ENCODE measurements at places on chromosomes 2 and 18.

- no peak for DNase-seq
Measured at GRCh38 chr18:33579349-33580215, 1.6 kb downstream of the ASXL3 start.

- peak; percentile 98 for DNase-seq
Measured at GRCh38 chr2:74421221-74421870, at the start of the genes C2orf81 and WDR54. C2orf81 (minus strand) TSS chr2:74421619; CDS start chr2:74421560, 59 bp downstream. WDR54 (plus strand) TSS chr2:74421730; CDS start chr2:74422154, 424 bp downstream.

DNA sequence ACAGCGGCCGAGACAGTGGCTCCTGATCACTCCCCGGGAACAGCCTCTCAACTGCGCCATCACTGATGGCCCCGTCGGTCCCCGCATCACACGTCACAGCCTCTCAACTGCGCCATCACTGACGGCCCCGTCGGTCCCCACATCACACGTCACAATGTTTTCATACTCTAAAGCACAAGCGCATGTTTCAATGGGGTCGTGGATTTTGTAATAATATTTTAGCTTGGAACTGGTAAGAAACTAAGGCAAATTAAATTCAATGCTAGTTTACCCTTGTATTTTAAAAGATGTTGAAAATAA is 44.2 kb upstream of the CTDP1 start:
- no peak for DNase-seq

DNA sequence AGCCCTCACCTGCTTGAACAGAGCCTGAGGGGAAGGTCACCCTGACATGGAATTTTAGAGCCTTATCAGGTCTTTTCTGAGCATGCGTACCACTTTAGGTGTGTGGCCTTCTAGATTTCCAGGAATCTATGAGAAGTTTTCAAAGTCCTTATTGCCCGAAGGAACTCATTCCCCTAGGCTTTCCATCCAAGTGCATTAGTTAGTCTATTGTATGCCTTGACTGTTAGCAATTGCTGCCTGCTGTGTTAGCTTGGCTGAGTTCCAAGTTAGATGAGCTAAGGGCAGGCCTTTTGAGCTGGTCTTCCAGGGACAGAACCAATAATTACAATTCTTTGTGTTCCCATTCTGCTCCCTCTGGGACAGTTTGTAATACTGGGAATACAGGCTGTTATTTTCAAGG is 30.8 kb upstream of the PUM2 start:
- no peak for DNase-seq

DNA sequence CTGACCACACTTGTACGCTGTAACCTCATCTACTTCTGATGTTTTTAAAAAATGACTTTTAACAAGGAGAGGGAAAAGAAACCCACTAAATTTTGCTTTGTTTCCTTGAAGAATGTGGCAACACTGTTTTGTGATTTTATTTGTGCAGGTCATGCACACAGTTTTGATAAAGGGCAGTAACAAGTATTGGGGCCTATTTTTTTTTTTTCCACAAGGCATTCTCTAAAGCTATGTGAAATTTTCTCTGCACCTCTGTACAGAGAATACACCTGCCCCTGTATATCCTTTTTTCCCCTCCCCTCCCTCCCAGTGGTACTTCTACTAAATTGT is 2.1 kb downstream of the RHOB start:
- DNase-seq: no peak

DNA sequence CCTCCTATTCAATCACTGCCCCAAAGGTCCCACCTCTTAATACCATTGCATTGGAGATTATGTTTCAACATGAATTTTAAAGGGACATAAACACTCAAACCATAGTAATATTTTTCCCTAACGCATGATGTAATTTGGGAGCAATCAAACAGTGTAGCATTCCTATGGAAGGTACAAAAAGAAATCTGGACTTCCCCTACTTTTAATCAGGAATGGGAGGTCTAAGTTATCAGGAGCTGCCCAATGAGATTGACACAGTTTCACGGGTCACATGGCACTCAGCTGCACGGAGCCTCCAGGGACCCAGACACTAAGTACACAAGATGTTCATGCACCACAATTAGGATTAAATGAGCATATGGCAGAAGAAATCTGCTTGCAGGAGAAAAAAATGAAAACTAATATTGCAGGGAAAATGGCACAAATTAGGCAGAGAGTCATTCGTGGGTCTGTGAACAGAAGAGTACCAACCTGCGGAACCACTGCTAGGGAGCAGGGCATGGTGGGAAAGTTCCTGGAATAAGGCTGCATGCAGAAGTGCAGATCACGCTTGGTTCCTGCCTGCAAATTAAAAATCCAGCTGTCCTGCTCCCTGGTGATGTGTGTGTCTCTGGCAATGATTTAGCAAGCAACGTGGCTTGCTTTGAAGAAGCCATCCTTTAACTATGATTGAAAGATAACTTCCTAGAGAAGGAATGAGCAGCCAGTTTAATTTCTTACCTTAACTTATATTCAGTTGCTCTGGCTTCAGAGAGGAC is 326.6 kb upstream of the ID2 start:
- no peak for DNase-seq

DNA sequence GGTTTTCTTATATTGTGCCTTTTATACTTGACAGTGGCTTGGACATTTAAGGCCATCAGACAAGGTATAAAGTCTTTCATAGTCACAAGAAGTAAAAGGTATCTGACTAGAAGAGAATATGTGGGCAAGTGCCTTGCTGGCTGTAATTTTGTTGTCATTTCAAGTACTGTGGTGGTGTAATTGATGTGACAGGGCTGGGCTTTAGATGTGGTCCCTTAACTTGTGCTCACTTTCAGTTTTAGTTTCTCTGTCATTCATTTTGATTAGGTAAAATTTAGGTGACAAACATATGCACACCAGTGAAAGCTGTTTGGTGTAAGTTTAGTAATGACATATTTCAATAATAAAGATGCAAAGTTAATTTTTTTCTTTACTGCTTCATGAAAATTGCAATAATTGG is 31.2 kb upstream of the TBR1 start:
- DNase-seq: no peak

DNA sequence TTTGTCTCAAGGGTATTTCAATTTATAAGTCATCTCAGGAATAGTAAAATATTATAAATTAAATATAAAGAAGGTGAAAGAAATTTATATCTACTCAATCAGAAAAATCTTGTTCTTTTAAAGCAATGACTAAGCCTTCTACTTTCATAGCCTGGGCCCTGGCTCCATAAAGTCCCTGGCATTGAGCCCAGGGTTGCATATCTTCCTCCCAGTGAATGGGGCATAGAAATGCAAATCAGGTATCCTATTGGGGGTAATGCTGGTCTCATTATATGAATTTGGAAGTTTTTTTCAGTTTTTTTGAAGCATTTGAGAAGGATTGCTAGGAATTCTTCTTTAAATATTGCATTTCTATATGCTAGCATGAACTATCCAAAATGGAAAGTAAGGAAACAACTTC is 73.9 kb upstream of the MC2R start:
- no peak for DNase-seq

- no peak for DNase-seq
Measured at GRCh38 chr2:120614901-120615300, 120.8 kb upstream of the GLI2 start.

DNA sequence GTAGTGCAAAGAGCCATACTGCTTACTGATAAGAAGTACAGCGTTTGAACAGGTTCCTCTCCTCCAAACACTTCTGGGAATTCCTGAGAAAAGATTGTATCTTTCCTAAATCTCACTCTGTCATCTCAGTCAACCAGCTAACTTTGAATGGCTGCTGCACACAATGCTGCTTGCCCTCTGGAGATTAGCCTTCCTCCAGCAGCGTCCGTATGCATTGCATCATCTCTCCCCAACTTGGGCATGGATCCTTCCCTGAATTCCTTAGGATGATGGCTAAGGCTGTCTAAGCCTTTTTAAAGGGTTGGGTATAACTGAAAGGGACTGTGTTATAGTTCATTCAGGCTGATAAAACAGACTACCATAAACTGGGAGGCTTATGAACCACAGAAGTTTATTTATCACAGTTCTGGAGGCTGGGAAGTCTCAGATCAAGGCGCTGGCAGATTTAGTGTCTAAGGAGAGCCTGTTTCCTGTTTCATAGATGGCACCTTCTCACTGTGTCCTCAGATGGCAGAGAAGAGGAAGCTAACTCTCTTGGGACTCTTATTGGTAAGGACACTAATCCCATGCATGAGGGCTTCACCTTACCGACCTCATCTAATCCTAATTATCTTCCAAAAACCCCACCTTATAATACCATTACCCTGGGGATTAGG is 105.3 kb downstream of the PAX3 start:
- DNase-seq: no peak

DNA sequence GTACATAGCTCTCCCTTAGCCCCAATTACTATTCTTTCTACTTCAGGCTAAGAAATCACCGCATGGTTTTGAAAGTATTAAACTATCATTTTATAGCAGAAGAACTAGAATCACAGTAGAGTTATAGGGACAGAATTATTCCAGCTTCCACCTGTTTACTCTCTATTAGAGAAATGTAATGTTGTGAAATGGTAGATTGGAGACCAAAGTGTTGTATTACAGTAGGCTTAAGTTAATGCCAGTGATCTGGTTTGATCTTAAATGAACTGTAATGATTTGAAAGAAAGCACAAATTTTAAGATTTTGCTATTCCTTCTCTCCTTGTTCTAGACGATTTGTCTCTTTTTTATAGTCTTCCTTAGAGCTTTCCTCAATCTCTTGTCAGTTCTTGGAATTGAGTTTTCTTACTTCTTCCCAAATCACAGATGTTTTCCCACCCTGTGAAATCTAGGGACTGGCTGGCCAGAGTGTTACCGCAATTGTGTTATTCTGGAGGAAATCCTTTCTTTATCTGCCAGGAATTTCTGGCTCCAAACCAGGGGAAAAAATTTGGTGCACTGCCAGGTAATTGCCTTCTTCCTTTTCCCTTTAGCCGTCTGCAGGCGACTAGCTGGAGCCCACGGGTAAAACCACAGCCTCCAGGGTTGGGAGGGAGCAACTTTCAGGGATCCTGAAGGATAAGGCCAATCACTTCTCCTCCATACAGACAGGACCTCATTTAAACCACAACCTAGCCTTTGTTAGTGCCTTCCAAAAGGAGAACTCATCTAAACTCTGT is 51.7 kb downstream of the NOP58 start:
- no peak for DNase-seq

DNA sequence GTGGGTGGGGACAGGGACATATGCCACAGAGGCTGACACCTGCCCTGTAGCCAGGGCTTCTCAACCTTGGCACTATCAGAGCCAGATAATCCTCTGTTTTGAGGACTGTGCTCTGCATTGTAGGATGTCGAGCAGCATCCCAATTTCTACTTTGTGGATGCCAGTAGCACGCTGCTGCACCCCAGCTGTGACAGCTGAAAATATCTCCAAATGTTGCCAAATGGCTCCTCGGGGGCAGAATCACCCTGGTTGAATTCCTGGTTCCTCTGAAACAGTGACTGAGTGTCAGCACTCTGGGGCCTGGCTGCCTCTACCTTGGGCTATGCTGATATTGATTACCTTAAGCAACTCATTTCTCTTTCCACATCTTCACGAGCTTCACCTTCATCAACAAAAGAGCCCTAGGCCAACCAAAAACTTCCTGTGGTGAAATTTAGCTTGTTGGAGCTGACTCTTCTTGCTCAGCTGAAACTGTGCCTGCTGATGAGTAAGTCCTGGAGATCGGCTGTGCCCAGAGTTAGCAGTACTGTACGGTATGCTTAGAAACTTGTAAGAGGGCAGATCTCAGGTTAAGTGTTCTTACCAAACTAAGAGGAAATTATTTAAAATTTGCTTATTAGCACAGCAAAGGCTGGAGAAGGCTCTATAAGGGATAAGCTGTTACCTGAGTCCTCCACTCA is 138.1 kb downstream of the SEPTIN10 start:
- peak; percentile 39 for DNase-seq

DNA sequence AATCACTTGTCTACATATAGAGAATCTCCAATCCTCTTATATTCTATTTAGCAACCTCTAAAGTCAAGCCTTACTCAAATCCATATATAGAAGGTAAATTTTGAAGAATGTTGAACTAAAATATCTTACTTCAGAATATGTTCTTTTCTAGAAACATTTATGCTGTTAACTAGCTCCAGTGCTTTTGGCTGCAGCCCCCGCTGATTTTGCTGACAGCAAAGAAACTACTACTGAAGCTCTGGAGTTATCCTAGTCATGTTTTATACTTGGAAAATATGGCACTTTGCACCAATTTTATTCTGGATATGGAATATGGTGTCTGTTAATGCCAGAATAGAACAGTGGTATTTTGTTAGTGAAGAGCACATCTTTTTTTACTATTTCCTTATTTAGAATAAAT is 212.4 kb upstream of the FSIP2 start:
- DNase-seq: no peak

DNA sequence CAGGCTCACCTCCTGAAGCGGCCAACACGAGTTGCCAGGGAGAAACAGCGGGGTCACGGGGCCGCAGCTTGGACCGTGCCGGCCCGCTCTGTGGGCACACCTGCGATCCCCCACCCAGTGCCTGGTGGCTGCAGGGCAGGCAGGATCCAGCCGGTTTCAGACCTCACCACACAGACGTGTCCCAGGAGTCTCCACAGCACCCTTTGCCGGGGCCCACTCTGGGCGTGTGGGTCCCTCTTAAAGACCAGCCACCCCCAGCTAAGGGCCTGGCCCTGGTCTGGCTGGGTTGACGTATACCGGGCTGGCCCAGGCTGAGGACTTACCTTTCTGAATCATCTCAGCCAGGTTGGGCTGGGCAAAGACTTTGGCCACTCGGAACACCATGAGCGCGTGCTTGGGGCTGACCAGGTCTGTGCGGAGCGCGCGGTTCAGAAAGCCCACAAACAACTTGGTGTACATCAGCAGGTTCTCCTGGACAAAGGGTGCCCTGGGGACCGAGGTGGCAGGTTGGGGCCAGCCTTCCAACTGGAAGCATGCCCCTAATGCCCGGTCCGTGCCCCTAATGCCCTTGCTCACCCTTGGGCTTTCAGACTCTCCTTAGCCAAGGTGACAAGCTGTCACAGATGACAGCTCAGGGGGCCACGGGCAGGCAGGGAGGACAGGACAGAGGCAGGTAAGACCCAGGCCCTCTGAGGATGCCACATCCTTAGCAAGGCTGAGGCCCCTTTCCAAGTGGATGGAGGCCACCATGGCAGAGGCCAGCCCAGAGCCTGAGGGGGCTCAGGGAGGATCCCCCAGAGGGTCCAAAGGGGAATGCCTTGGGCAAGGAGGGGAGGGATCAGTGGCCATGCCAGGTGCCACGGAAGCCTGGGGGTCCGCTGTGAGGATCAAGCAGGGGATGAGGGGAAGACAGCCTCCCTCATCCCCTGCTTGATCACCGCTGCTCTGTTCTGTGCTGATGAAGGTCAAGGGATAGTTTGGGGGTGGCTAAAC is 10.2 kb upstream of the CCDC74B start:
- peak; percentile 74 for DNase-seq

GRCh38 chr2:10385933-10386773 is 62.0 kb downstream of the ODC1 start:
- no peak for DNase-seq

- DNase-seq: peak; percentile 78
Measured at GRCh38 chr18:32884543-32884942, 111.7 kb upstream of the KLHL14 start.

DNA sequence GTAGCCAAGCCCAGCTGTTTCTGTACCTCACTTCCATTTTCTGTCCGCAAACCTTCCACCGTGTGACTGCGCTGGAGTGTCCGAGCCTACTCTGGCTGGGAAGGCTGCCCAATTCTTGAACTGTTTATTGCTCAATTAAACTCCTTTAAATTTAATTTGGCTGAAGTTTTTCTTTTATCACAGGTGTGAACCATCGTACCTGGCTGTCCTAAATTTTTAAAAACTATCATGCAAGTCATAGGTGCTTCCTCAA is 6.2 kb upstream of the RNU2-63P start:
- DNase-seq: no peak

GRCh38 chr2:226446406-226447001 is 353.1 kb downstream of the IRS1 start:
- DNase-seq: no peak

- no peak for DNase-seq
Measured at GRCh38 chr18:77314952-77315351, 65.3 kb downstream of the GALR1 start.

Measured in spleen (tissue), 13 donors.